SK-N-SH (cell line): ENCODE measurements at places on chromosomes 7 and 10. TPM values are rescaled to one million over a fixed set of nuclear protein-coding genes. Genes with fewer than 3 reads are reported as not detected.

DNA sequence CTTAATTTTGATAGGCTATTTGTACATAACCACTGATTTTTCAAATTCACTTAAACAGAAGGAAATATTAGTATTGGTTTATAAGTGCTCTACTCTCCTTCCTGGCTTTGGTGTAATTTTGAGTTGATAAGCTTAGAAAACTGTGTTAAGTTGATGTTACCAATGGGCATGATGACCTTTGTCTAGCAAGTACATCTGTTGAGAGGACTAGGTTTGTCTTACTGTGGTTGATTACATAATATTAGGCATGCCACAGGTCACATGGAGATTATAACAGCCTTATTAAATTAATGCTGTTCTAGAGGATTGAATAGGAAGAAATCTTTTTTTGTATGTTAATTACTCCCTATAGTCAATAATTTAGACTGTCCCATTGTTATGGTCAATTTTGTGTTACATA is 27.0 kb downstream of the CYP2C18 start:
- no peaks in the 10 kb centered on the region for H3K36me3 ChIP-seq
- no peaks in the 10 kb centered on the region for H3K4me1 ChIP-seq
- DNase-seq, result no peak
- H3K27me3 ChIP-seq, result no peaks in the 10 kb centered on the region
- H3K27ac ChIP-seq, result no peak overlapping the region

DNA sequence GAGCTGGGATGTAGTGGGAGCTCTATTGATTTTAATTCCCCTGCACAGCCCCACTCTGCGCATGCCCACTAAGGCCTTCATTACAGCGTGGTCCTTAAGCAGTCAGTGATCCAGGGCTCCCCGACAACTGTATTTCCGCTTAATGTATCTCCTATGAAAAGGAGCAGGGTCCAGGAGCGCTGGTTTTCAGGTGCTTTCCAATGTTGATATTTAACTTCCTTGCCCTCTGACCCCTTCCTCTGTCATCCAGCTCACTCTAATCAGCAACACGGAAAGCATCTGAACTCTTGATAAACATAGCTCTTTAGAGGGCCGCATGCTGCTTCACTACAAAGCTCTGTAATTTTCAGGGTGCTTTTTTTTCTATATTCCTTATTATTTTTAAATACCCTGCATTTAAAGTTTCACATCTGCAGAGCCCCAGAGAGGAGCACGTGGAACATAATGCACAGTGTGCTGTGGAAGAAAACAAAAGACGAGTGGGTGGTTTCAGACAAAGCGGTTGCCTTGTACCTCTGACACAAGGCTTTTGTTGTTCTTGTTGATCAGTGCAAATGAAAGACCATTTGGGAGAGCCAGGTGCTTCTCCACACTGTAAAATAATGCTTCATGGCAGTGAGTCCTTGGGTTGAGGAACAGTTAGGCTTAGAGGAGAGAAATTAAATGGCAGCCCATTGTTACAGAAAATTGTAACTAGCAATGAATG is 465.9 kb upstream of the CELF2 start:
- no peak for DNase-seq
- H3K27ac ChIP-seq, result no peak overlapping the region
- H3K4me3 ChIP-seq, result no peak overlapping the region
- H3K27me3 ChIP-seq, result no peaks in the 10 kb centered on the region
- H3K4me1 ChIP-seq, result no peaks in the 10 kb centered on the region

- no peaks in the 10 kb centered on the region for H3K27me3 ChIP-seq
- H3K36me3 ChIP-seq, result no peaks in the 10 kb centered on the region
- H3K27ac ChIP-seq, result no peak overlapping the region
- H3K4me1 ChIP-seq, result peaks cover 2% of the 10 kb centered on the region; the same call in 1 of the 2 replicates
- DNase-seq, result no peak
These were observed 134.6 kb upstream of the TCF7L2 start for GRCh38 chr10:112815269-112816032.

GRCh38 chr10:3372281-3372680 is 199.7 kb upstream of the PITRM1 start:
- H3K4me1 ChIP-seq, result no peaks in the 10 kb centered on the region
- no peaks in the 10 kb centered on the region for H3K27me3 ChIP-seq
- no peak overlapping the region for H3K4me3 ChIP-seq

- H3K4me3 ChIP-seq, result no peak overlapping the region
- no peaks in the 10 kb centered on the region for H3K36me3 ChIP-seq
- DNase-seq, result no peak
- H3K4me1 ChIP-seq, result peaks cover 2% of the 10 kb centered on the region; the same call in 1 of the 2 replicates
- H3K27me3 ChIP-seq, result no peaks in the 10 kb centered on the region
These were observed 397.2 kb upstream of the NFE2L3 start for GRCh38 chr7:25754751-25755150.

TMEM139 gene
- 0.05 and 0.19 TPM in 2 replicates for polyA plus RNA-seq

PDE6C gene
- polyA plus RNA-seq, result not detected in 2 replicates
